AG04450 (cell line): ENCODE measurements at places on chromosomes 7 and 10.

DNA sequence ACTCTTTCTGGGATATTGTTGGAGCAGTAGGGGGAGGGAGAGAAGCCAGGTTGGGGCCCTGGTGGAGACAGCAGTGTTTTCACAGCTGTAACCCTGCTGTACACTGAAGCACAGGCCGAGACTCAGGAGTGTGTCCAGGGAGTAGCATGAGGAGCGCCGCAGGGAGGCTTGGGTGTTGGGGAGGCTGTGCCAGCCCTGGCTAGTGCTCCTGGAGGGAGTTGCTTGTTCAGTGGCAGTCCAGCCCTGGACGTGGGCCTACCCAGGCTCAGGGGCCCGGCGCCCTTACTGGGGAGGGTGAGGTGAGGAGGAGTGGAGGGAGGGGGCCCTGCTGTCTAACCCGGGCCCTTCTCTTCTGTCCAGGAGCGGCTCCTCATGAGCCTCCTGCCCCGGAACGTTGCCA lies 35.9 kb downstream of the ADCY1 start:
- DNase-seq, result no peak

DNA sequence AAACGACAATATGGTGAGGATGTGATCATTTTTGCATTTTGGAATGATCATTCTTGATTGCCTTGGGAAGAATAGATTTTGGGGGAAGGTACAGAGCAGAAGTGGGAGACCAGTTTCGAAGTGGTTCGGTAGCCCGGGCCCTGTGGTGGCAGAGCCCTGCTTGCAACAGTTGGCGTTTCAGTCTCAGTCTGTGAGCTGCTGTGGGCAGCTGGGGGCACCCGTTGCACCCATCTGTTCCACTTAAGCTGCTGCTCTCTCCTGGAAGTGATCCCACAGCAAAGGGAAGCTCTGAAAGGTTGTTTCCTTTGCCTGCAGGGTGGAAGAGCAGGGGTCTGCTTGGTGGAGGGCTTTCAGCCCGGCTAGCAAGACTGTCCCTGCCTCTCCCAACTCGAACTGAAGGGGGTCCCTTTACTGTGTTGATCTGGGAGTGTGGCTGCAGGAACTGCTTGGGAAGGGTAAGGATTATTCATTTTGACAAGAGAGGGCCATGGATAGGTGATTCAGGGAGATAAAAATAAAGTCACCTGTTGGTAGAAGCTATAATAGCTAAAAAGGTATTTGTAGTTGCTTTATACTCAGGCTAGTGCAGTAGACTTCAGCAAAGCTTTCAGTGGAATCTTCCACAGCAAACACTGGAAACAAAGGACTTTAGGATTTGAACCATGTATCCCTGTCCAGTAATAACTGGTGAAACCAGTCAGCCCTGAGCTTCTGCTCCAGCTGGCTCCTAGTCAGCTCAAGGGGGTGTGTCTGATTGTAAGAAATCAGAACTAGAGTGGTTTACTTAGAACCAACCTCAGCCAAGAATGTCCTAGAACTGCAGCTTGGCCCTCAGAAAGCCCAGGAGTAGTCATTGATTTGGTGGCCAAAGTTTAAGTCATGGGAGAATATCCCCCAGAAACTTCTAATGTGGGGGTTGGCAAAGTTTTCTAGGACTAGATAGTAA lies 53.1 kb upstream of the PDCD4 start:
- DNase-seq, result no peak

GRCh38 chr7:123674399-123675180 lies 18.9 kb downstream of the LMOD2 start:
- DNase-seq, result no peak

DNA sequence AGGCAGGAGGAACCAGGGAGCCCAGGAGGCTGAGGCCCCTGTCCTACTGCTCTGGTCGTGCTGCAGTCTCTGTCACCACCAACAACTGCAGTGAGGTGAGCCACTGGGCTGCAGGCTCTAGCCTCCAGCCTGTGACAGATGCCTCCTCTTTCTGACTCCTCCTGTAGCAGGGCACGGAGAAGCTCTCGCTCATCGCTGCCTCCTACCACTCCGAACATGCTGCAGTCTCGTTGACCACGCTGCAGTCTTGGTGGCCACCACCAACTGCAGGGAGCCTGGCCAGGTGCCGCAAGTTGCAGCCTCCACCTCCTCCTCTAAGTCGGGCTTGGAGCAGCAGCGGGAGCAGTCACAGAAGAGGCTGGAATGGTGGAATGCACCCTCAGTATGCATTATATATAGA lies 22.1 kb upstream of the VOPP1 start:
- no peak for DNase-seq

- no peak for DNase-seq
Measured at GRCh38 chr7:30285067-30285535, 704 bp downstream of the ZNRF2 start.
